ENCODE measurements at places on chromosomes 11 and 22. TPM values are rescaled to one million over a fixed set of nuclear protein-coding genes. Genes with fewer than 3 reads are reported as not detected.
A peak's percentile ranks its signal among the peaks of the same experiment; 100 is the strongest.

The IL18 gene
- 16.8 TPM for total RNA-seq

The APOBEC3H gene
- not detected for total RNA-seq

GRCh38 chr11:108558222-108558621 lies 35.3 kb downstream of the EXPH5 start:
- DNase-seq = no peak

GRCh38 chr11:20963596-20963995 lies 294.2 kb downstream of the NELL1 start:
- no peak for DNase-seq

DNA sequence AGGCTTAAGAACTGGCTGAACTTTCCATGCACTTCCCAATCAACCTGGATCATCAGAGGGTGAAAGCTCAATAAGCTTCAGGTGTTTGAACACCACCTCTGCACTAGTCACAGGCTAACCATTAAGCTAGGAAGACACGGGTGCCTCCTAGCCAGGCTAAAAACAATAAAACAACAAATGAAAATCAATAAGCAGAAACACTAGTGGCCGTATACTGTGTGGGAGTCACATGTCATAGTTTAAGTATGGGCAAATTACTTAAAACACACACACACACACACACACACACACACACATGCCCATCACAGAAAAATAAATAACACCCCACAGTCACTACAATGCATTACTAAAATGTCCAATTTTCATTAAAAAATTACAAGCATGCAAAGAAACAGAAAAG lies 85.2 kb downstream of the APOL5 start:
- no peak for DNase-seq

DNA sequence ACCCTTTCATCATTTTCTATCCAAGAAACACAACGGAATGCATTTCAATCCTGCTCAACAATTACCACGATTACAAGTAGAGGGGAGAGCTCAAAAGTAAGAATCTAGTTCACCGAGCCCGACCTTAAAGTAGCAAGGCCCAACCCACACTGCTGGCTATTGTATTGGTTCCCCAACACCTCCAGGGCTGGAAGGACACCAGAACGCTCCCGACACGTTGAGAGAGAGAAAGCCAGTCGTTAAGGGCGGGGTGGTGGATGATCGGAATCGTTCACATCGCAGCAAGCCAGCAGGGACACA lies 690 bp downstream of the CKAP5 start:
- DNase-seq = no peak

GRCh38 chr22:19607192-19608002 lies 83.2 kb upstream of the CLDN5 start:
- peak; percentile 77 for DNase-seq

- no peak for DNase-seq
Measured at GRCh38 chr22:37163575-37164504, 14.1 kb upstream of the IL2RB start.

DNA sequence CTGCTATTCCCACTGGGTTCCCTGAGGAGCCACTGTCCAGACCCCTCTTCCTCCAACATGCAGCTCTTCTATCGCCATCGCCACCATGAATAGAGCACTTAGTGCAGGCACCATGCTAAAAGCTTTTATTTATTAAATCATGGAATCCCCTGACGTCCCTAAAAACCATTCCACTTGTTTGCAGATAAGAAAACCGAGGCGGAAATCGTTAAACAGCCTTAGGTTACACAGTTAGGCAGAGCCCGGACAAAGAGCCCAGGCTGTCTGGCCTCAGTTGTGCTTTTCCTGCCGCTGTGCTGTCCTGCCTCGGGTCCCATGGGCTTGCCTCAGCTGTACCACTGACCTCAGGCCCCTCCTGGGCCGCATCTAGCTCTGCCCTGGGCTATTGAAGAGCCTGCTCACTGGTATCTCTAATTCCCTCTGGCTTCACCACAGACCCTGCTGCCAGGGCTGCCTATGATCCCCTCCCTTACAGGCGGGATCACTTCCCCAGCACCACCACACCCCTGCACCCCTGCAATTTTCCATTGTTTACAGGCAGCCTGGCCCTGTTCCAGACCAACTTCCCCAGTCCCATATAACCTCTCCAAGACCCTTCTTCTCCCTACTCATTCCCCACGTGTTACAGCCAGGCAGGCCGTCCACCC lies 13.0 kb upstream of the TUB start:
- DNase-seq = no peak
